T-cell (primary cell): ENCODE measurements at places on chromosomes 3 and 15.

GRCh38 chr3:141788149-141788548 lies 24.9 kb downstream of the GRK7 start:
- DNase-seq, result no peak

GRCh38 chr3:71062952-71063772 lies 520.4 kb downstream of the FOXP1 start:
- DNase-seq, result no peak

GRCh38 chr3:8441969-8442559 lies 59.6 kb upstream of the LMCD1 start:
- no peak for DNase-seq

DNA sequence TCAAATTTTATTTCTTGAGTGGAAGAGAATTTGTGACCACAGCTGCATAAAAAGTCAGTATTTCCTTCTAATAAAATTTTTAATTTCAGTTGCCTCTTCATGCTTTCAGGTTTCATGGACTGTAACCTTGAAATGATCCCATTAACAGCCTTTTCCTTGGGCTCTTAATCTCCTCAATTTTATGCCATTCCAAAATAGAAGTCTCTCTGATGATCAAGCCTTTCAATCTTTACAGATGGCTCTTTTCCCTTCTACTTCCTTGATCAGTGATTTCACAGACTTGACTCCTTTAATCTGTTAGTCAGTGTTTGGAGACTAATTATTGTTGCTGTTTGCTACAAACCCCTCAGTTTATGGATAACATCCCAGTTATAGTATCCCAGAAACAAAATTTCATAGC lies 11.9 kb downstream of the TSC22D2 start:
- no peak for DNase-seq

DNA sequence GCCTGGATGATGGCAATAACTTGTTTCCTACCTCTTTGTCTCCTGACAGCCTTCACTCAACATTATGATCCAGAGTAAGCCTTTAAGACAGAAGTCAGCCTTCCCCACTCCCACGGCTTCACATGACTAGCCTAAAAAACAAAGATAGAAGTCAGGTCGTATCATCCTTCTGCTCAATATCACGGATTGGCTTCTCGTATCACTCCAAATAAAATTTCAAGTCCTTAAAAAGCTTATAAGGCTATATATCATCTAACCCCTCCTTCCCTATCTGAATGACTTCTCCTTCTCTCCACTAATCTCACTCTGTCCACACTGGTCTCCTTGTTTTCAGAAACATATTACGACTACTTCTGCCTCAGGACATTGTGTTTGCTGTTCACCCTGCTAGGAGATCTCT lies 47.7 kb upstream of the AP4E1 start:
- DNase-seq, result no peak

DNA sequence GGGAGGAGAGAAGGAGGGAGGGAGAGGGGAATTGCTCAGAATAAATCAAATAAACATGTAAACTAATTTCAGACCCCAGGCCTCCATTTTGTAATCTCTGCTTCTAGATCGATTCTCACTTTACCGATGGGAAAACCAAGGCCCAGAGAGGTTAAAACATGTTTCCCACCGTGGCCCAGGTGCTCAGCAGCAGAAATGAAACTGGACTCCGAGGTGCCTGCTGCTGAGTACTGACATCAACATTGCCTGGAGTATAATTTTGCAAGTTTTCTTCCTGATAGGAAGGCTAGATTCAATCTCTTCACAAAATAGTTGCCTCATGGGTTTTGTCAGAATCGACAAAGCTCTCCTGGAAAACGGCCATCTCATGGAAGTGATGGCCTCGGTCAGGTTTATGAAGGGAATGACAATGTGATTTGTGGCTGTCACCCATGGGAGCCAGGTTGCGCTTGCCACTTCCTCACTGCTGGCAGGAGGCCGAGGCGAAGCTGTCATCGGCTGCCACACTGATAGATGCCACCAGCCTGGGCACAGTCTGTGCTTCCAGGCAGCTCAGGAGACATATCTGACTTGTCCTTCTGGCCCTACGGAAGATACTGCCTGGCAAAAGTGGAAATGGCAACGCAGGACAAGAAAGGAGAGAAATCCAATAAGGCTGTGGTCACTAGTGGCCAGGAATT lies 133.1 kb upstream of the LRRN1 start:
- no peak for DNase-seq

GRCh38 chr3:170780955-170781354 lies 89.0 kb downstream of the RPL22L1 start:
- DNase-seq, result no peak

DNA sequence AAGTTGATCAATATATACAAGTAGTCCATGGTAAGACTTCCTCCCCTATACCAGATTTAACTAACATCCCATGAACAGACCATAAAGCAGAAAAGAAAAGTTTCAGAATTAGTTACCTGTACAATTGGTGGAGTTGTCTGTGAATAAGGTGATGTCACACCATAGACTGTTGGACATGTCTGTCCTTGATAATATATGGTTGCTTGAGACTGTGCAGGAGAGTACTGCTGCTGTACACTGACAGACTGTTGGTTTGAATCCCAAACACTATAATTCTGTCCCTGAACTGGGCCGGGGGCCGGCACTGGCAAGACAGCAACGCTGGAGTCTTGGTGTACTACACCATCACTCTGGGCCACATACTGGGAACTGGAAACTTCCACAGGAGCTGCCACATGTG lies 77.2 kb downstream of the NBEAL2 start:
- DNase-seq, result no peak

DNA sequence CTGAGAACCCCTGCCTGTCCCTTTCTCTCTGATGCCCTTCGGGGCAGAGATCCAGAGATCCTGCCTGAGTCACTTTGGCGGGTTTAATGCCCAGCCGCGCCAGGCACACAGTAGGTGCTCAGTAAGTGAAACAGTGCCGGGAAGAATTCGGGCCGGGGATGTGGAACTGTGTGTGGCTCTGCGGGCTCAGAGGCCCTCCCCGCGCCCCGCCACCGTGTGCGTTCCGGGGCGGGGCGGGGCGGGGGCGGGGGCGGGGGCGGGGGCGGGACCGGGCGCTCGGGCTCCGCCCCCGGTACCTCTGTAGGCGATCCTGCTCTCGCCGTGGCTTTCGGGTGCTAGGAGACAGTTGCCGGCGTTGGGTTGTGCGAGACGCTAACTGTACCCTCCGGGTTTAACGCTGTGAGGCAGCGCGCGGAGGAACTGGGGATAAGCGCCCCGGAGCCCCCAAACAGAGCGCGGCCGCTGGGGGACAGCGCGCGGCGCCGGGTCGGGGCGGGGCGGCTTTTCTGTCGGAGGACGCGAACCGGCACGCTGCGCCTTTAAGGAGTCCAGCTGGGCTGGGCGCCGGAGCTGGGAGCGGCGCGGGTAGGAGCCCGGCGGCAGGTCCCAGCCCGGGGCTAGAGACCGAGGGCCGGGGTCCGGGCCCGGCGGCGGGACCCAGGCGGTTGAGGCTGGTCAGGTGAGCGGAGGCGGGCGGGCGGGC lies at the start of gene ABHD6:
ABHD6 (plus strand) TSS at position 555 of the 703 bp plus-strand sequence. CDS start 18,795 bp downstream, outside the sequence.
- DNase-seq, result peak; percentile 87

GRCh38 chr3:153614563-153614962 lies 452.5 kb downstream of the RAP2B start:
- no peak for DNase-seq

DNA sequence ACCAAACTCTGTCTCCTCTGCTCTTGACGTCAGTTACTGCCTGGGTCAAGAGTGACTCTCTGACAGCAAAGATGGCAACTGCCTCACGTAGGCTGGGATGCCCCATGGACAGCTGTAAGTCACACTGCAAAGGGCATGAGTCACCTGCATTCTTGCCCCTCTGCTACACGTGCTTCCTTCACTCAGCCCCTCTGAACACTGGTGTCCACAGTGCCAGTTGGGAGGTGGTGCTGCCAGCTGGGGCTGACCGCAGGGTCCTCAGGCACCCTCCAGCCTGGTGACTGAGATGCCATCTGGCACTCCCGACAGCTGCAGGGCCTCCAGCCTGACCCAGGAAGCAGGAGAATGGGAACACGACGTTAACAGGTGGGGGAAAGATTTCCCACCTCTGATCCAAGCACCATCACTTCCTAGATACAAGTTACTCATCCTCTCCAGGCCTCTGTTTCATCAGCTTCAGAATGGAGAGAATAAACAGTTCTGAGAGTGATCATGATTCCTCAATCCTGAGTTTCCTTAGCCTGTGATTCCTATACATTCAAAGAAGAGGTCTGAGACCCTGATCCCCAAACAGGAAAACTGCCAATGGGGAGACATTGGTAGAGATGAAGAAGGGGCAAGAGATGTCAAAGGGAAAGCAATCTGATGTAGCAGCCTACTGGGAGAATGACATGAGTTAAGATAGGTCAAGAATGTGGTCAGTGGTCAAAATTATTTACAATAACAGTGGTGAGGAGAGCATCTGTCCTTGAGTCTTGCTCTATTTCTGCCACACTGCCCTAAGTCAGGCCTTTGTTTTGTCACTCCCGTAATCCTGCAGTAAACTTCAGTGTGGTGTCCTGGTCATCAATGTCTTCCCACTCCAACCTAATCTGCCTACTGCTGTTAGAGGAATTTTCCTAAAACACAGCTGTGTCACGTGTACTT lies 86.1 kb upstream of the BCL6 start:
- no peak for DNase-seq

DNA sequence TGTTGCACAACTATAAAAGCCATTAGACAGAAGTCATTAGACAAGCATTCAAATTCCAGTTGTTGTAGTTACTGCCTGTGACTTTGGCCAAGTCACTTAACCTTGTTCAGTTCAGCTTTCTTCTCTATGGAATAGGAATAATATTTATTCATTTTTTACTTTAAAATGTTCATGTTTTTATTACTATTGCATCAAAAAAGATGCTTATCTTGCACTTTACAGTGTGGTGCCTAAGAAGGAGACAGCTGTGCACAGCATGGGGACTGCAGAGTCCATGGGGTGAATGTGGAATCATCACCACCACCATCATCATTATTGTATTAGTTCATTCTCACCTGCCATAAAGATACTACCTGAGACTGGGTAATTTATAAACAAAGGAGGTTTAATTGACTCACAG lies 504.2 kb downstream of the SOX2 start:
- no peak for DNase-seq

DNA sequence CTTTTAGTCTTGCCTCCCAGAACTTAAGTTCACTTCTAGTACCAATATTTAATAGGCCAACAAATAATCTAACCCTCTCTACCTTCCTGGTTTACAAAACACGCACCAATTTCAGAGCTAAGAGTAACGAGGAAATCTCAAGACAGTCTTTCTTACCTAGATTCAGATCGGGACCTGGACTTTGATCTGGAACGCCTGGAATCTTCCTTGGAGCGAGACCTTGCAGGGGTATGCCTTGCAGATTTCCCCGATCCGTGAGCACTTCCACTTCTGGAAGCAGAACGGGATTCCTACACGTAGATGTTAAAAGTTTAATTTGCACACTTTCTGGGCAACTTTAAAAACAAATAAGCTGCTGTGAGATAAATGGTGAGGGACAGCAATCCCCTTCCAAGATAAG lies 11.4 kb downstream of the TRA2B start:
- no peak for DNase-seq

- DNase-seq, result no peak
These were observed 45.4 kb downstream of the PDE8A start for GRCh38 chr15:85027033-85027380.

- no peak for DNase-seq
These were observed 792.3 kb downstream of the DIPK2A start for GRCh38 chr3:144763878-144764454.

DNA sequence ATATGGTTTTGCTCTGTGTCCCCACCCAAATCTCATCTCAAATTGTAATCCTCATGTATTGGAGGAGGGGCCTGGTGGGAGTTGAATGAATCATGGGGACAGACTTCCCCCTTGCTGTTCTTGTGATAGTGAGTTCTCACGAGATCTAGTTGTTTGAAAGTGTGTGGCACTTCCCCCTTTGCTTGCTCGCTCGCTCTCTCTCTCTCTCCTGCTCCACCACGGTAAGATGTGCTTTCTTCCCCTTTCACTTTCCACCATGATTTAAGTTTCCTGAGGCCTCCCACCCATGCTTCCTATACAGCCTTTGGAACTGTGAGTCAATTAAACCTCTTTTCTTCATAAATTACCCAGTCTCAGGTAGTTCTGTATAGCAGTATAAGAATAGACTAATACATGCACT lies 60.7 kb downstream of the GSK3B start:
- no peak for DNase-seq

DNA sequence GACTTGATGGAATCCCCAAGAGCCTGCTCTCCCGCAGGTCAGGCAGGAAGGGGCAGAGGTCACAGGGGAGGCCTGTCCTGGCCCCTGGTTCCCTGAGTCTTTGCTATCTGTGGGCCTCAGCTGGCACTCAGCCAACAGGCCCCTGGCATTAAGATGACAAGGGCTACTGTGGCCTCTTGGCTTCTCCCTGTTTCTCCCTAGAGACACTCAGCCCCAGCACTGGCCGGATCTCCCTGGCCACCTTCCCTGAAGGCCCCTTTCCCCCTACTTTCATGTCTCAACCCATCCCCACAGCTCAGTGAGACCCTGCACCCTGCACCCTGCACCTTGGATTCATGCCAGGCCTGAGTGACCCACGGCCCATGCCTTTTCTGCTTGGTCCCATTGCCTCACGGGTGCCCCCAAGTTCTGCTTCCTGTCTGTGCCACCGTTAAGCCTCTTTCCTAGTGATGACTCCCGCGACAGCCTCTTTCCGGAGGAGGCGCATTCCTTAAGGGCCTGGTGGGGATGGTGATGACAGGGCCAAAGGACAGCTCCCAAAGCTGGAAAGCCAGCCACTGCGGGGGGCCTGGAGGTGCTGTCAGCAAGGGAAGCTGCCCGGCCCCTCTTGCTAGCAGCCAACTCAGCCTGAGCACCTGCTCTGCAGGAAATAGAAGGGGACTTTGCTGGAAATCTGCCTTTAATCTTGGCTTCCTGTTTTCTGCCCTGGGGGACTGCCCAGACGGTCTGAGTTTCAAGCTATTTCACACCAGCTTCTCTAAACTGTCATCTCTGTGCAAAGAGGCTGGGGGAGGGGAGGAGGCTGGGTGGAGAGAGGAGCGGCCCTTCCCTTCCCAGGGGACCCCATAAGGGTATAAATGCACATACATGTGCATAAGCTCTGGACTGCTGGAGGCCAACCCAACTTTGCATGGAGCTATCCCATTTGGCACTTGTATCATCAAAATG lies 4.8 kb upstream of the CSK start:
- peak; percentile 50 for DNase-seq

DNA sequence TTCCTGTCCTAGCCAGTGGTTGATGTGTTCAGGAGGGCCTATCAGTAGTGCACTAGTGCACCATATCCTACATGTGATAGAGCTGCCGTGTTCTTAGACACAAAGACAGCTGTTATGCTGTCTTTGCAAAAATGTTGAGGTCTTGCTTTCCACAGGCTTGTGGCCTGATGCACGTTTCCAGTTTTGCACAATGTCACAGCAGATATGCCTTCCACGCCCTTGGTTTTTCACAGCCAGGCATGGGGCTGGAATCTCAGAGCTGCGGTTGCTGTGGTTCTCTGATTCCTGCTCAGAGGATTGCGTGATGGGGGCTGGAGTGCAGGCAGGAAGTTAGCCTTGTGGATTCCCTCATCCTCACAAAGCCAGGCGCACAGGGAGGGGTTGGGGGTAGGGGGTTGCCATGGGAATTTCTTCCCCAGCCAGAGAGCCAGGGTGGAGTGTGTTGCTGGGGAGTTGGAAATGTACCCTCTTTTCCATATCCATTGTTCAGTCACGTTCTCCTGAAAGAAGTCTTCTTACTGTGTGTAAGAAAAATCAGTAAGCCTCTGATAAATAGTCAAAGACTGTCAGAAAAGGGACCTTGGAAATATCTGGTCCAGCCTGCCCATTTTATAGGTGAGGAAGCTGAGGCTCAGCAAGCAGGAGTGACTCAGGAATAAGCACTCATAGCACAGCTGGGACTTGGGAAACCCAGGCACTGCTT lies 79.4 kb downstream of the SMAD3 start:
- no peak for DNase-seq

GRCh38 chr3:141421639-141422319 lies 53.5 kb downstream of the ZBTB38 start:
- DNase-seq, result no peak

GRCh38 chr3:129689036-129689435 lies 82.6 kb upstream of the PLXND1 start:
- no peak for DNase-seq
